ENCODE measurements at places on chromosomes 16 and 17. TPM values are rescaled to one million over a fixed set of nuclear protein-coding genes. Genes with fewer than 3 reads are reported as not detected.
A peak's percentile ranks its signal among the peaks of the same experiment; 100 is the strongest.

DNA sequence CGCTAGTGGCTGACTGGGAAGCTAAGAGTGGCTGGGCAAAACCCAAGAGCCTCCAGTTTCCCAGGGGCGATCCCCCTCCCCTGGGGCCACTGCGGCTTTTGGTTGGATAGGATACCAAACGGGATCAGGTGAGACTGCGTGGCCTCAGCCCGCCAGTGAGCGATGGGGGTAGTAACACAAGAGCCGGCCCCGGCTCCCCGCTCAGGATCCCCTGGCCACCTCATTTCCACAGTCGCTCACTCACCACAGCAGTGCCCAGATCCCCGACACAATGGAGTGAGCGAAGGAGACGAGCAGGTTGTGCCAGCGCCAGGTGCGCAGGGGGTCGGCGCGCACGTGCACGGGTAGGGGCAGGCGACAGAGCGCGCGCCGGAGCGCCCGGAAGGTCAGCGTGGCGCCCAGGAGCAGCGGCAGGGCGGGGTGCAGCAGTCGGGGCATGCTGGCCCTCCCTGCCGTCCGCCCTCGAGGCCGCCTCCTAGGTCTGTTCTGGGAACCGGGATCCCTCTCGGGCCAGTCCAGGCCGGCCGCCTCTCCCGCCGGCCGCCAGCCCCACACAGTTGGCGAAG is 290 bp downstream of the TLCD1 start:
- DNase-seq, result peak; percentile 63

GRCh38 chr16:81350306-81350615 is 35.5 kb downstream of the GAN start:
- DNase-seq, result peak; percentile 17

- no peak for DNase-seq
Measured at GRCh38 chr16:68447653-68448359, 502 bp downstream of the SMPD3 start.

NOTUM gene
- total RNA-seq, result not detected

- no peak for DNase-seq
Measured at GRCh38 chr17:50218771-50219315, 17.4 kb upstream of the COL1A1 start.

DNA sequence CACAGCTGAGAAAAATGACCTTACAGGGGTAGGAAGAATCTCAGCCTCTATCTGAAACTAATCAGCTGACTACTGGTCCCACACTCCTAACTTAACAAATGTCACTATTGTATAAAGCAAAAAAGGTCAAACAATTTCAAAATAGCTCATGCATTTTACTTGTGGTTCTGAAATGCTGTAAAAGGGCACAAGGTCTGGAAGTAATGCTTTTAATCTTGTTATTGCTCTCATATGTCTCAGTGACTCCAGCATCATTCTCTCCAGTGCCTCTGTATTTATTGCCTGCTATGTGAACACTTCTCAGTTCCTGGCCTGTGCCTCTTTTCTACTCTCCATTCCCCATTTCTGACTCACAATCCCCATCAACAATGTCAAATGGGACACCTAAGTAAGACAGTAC is 937.7 kb downstream of the CDH11 start:
- DNase-seq, result no peak

- DNase-seq, result no peak
Measured at GRCh38 chr17:55689672-55690071, 33.0 kb downstream of the TMEM100 start.

ICAM2 gene
- total RNA-seq, result 443 TPM

DNA sequence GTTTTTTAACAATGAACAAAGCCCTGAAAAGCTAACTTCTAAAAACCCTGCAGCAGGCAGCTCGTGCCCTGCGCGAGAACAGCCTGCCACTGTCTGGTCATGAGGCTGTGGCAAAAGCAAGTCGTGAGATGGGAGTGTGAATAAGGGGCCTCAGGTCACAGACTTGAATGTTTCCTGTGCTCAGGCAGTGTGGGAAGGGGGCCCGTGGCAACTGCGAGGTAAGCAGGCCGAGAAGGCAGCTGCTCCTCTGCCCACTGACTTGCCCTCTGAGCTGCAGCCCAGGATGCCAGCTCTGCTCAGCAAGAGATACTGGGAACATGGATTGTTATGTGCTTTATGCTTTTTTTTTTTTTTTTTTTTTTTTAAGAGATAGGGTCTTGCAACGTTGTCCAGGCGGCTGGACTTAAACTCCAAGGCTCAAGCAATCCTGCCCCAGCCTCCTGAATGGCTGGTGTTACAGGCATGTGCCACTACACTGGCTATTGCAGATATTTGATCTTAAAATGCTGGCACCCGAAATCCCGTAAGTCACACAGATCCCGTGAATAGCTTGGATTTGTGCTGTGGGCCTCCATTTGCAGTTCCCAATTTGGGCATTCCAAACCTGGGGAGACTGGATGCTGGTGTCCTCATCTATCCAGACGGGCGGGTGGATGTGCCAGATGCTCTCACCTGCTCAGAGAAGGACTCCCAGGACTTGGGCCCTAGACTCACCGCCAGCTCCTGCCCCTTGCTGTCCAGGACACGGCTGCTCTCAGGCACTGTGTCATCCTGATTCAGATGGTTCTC is 44.0 kb downstream of the UBN1 start:
- no peak for DNase-seq

- DNase-seq, result peak; percentile 25
Measured at GRCh38 chr16:82439678-82440293, 187.0 kb upstream of the CDH13 start.

GRCh38 chr16:48479955-48480354 is 94.7 kb upstream of the SIAH1 start:
- DNase-seq, result no peak

FKBP10 gene
- total RNA-seq, result 244 TPM

TMEM220 gene
- 1.5 TPM for total RNA-seq

TANGO6 gene
- 37.8 TPM for total RNA-seq

SOX8 gene
- total RNA-seq, result 0.33 TPM

DNA sequence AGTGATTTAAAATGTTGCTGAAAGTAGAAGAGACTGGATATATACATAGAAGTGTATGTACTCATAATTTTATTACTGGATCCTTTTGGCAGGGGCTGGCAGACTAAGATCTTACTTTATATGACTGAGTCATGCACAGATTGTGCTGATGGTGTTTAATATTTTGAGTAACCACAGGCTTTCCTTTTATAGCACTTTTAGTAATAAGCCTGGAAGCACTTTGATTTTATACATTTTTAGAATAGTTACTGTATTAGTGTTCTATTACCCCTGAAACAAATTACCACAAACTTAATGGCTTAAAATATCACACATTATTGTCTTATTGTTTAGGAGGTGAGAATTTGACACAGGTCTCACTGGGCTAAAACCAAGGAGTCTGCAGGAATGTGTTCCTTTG is 113.4 kb upstream of the CDH8 start:
- no peak for DNase-seq

DNA sequence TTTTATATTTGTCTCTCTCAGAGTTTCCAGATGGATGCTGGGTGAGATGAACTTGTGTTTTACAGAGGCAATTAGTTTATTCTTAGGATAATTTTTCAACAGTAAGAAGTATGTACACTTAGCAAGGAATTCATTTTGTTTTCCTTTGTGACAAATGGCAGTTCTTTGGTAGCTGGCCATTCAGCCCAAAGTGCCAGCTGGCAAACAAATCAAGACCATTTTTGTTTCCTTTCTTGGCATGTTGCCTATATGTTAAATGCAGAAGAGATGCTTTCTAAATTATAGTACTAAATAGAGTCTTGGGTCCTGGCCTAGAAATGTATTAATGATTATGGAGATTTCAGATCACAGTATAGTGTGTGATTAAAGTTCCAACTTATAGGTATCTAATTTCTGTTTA is 337.1 kb downstream of the CNTNAP4 start:
- no peak for DNase-seq

NAGS gene
- 6.8 TPM for total RNA-seq

CD300H gene
- total RNA-seq, result not detected

GRCh38 chr17:35898283-35899070 is 18.3 kb upstream of the CCL5 start:
- DNase-seq, result peak; percentile 12

DNA sequence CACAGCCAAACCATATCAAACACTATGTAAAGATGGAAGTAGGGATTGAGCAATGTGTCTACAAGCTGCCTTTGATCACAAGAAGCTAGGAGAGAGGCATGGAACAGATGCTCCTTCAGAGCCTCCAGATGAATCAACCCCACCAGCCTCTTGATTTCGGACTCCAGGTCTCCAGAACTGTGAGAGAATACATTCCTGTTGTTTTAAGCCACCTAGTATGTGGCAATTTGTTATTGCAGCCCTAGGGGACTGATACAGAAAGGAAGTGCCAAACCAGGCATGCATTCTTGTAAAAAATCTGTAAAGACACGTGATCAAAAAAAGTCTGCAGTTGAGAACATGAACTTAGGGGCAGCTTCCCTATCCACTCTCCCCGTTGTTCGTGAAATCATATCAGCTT is 91.1 kb downstream of the C17orf67 start:
- DNase-seq, result no peak

DNA sequence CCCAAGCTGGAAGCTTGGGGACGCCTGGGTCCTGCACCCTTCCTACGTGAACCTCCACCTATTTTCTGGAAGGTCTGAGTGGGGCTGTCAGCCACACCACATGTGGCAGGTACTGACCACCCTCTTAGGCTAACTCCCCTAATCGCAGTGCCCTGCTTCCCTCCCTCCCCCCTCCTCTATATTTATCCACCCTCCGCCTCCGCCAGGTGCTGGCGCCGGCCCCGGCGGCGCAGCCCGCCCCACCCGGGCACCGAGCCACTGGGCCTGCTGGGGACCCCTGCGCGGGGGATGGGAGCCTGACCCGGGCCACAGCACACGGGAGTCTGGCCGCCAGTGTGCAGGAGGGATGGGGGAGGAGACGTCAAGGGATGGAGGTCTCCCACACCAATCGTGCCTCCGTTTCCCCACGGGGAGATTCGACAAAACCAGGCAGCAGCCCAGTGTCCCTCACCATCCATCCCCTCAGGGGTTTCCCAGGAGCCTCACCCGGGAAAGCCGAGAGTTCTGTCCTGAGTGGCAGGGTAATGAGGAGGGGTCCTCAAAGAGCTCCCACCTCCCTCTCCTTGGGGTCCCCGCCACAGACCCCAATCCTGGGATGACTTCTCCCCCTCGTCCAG is 1.3 kb downstream of the PLEKHH3 start:
- DNase-seq, result no peak

BAIAP3 gene
- total RNA-seq, result 1.4 TPM

DNA sequence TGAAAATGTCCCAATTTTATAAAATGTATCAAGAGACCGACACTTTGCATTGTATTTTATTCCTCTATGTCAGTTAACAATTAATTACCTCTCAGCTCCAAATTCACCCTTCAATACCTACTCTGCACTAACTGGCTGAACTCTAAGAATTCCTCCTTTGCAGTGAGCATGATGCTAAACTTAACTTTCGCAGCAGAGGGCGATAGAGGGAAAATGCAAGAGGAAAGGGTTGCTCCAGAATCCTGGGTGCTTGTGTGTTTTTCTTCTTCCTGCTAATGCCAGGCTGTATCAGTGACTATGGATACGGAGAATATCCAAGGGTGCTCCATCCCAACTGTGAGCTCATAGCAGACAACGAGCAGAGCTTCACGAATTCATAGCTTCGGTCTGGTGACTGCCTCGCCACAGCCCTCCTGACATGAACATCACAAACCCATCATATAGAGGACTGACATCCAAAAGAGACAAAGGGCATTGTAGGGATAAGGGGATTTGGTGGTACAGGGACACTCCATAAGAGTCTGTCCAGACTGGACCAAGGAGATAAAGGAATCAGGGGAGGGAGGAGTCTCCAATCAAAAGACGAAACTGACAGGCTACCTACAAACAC is 172.9 kb downstream of the STX8 start:
- peak; percentile 63 for DNase-seq

DNA sequence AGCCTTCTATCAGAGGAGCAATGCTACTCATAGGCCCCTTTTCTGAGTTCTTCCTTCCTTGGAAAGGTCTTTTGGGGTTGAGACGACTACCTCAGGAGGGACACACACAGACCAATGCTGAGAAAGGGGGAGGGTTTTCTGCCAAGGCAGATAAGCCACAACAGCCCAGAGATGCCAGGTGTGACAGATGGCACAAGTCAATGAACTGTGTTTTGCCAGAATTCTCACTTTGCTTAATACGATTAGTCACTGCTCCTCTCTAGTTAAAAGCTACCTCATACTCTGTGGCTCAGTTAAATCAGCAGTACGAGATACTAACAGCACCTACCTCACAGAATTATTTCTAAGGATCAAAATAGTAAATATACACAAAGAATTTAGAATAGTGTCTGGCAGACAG is 8.0 kb downstream of the BRD7 start:
- DNase-seq, result no peak

AOC2 gene
- 0.42 TPM for total RNA-seq

Data from dermis blood vessel endothelial cell (primary cell).